Muscle of arm (tissue), 14 donors: ENCODE measurements at places on chromosomes 6 and 20.

GRCh38 chr6:34049395-34050342, 96.2 kb downstream of the GRM4 start:
- DNase-seq: no peak

- no peak for DNase-seq
Observed at GRCh38 chr6:44820321-44820720, 432.8 kb downstream of the CDC5L start.

DNA sequence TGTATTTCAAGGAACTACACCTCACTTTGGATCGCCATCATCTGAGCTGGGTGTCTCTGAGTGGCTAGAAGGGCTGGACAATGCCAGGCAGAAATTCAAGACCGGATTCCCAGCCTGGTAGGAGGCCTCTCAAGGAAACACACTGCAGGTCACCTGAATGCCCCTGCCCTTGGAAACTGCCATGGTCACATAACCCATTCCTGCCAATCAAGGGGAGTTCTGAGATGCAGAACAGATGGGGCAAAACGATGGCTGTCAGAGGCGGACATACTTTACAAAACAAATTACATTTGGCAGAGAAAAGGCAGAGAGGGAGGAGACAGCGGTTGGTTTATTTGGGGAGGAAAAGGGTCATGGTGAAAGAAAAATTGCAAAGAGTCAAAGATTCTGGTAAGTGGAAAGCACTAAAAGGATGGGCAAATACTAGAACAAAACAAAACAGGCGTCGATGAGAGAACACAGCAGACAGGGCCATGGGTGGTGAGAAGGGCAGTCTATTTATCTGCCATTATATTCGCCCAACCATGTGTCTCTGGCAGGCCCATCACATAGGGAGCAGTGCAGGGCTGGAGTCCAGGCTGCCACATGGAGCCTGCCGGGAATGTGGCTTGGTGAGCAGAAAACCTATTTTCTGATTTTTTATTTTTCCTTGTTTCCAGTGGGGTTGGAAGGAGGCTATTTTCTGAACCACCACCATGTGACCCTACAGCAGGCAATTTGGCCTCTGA, 13.5 kb downstream of the BEND3 start:
- no peak for DNase-seq

DNA sequence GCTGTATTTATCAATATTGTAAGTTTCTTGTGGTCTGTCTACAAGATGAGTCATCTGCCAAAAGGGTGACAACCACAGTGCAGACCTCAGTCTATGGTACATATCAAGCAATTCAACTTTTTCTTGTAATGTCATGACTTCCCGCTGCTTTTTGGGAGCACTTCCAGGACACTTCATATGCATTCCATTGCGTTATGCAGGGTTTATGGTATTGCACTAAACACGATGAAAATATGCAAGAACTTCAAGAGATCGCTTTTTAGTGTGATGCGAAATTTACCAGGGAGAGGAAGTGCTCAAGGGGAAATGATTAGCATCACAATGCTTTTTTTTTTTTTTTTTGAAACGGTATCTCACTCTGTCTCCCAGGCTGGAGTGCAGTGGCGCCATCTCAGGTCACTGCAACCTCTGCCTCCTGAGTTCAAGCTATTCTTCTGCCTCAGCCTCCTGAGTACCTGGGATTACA, 166.5 kb downstream of the TFAP2A start:
- no peak for DNase-seq

DNA sequence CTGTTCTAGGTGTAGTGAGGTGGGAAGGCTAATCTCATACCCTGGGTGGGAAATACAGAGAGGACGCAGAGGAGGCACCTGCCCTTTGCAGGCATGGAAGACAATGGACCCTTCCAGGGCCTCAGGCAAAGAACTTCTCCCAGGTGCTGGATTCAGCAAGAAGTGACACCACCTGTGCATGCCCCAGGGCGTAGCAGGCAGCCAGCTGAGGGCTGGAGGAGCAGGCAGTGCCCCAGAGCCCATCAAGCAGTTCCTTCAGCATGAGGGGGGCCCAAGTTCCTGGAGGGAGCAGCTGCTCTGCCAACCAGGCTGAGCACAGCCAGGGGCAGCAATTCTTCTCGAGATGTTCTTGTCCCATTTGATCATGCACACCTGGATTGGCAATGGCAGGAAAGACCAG, 170.3 kb upstream of the PDE10A start:
- no peak for DNase-seq

DNA sequence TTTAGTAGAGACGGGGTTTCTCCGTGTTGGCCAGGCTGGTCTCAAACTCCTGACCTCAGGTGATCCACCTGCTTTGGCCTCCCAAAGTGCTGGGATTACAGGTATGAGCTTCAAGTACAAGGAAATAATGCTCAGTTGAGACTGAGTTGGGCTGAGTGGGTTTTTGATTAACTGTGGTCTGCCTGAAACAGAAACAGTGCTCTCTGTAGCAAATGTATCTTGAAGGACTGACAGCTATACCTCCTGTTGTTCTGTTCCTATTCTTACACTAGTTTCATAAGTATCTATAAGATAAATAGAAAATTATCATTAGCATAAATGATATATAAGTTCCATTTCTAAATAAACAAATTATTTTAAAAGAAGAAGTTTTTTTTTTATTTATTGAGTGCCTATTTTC, 142.8 kb upstream of the PTPRK start:
- DNase-seq: no peak

GRCh38 chr20:36150489-36150846, 4.1 kb upstream of the EPB41L1 start:
- no peak for DNase-seq

DNA sequence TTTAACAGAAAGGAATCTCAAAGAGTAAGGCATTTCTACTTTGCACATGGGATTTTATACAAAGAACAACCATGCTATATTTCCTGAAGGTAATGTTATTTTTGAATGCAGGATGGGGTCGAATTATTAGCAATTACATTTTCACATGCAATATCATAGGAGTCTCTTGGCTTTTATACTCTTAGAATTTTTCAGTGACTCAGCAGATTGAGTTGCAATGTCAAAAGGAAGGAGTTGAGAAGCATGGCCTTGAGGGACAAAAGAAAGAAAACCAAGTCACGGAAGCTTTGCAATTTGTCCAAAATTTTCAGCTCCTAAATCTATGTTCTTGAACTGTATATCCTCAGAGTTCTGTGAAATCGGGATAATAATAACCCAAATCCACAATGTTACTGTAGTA, 181.1 kb downstream of the GRM1 start:
- DNase-seq: no peak

DNA sequence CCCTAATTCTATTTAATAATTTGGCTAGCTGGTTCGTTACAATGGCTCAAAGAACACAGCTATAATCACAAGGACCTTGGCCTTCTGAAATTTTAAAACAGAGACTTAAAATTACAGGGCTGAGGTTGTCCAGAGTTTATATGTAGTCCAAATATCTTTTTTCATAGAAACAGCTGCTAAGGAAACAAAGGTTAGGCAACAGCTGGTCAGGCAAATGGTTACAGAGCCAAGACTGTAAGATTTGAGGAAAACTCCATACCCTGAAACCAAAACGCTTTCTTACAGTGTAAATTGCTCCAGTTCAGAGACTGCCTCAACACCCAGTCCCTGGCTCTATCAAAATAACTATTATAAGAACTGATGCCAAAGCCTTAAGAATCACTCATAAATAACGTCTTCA, 9.7 kb upstream of the ARHGAP18 start:
- no peak for DNase-seq
